ENCODE measurements at places on chromosomes 5 and 9. TPM values are rescaled to one million over a fixed set of nuclear protein-coding genes. Genes with fewer than 3 reads are reported as not detected.

GRCh38 chr5:170411100-170411499, 21.9 kb upstream of the KCNMB1 start:
- DNase-seq: no peak

GRCh38 chr9:114214686-114215414, 59.5 kb downstream of the COL27A1 start:
- no peak for DNase-seq

DNA sequence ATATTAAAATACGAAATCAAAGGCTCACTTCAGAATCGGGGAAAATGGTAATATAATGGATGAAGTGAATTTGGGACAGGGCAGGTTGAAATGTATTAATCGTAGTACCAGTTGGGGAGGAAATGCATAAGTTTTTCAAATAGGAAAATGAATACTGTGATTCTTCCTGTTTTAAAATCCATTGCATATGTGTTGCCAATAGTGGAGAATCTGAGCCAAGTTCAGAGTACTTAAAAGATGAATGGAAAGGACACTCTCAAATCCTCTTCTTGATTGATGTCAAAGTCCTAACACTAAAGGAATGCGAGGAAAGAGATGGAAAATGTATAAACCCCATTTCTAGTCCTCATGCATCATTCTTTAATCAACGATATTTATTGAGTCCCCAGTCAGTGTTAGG, 160.9 kb upstream of the CCNG1 start:
- DNase-seq: no peak

- peak; percentile 24 for DNase-seq
Observed at GRCh38 chr5:140965905-140966292, 377 bp upstream of the PCDHAC2 start.

DNA sequence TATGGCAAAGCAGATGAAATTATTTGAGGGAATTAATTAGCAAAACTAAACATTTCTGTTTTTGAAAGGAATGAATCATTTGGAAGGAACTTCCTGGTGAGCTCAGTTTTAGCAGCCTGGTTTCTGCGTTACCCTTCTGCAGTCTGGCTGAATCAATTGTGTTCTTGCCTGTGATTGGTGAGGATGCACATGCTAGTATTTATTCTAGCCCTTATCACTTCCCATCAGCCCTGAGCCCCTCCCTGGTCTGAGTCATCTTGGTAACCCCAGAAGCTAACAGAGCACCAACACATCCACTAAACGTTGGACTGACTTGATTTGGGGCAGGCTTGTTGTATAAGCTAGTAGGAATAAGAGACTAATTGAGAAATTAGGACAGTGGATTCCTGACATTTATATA, 6.6 kb downstream of the TJP2 start:
- DNase-seq: peak; percentile 86

Gene DDX4
- not detected for polyA plus RNA-seq

All from A549 (cell line).